ENCODE measurements at places on chromosomes 1 and 21. TPM values are rescaled to one million over a fixed set of nuclear protein-coding genes. Genes with fewer than 3 reads are reported as not detected.

The OR2M3 gene
- not detected for total RNA-seq

The TMEM61 gene
- total RNA-seq, result not detected

The ERICH3 gene
- not detected for total RNA-seq

The USP25 gene
- 60.2 TPM for total RNA-seq

The C1orf74 gene
- 4.1 TPM for total RNA-seq

The FAM163A gene
- total RNA-seq, result under 0.01 TPM

The CRNN gene
- not detected for total RNA-seq

The KCNC4 gene
- 1.6 TPM for total RNA-seq

The EDARADD gene
- not detected for total RNA-seq

The THEM5 gene
- not detected for total RNA-seq
